ENCODE measurements at places on chromosomes 2 and 18. TPM values are rescaled to one million over a fixed set of nuclear protein-coding genes. Genes with fewer than 3 reads are reported as not detected.

The RGPD3 gene
- not detected for total RNA-seq

The HES6 gene
- total RNA-seq = 6.5 TPM

The MGAT4A gene
- 0.38 TPM for total RNA-seq

The SKOR2 gene
- not detected for total RNA-seq

The SPR gene
- total RNA-seq = 7.1 TPM

The PDE1A gene
- 1.5 TPM for total RNA-seq

The CD207 gene
- not detected for total RNA-seq

The ZSWIM2 gene
- not detected for total RNA-seq

The DAW1 gene
- not detected for total RNA-seq

The OTOF gene
- total RNA-seq = not detected

The CCDC178 gene
- not detected for total RNA-seq

The REG1A gene
- total RNA-seq = not detected

The HSPD1 gene
- 163 TPM for total RNA-seq

The HOXD13 gene
- total RNA-seq = not detected

The MYO5B gene
- total RNA-seq = not detected

The SIX3 gene
- total RNA-seq = not detected

The MEX3C gene
- 59.7 TPM for total RNA-seq

The CD8B2 gene
- not detected for total RNA-seq

The AFG3L2 gene
- 44.4 TPM for total RNA-seq

The CWC22 gene
- 20.1 TPM for total RNA-seq

The PSMA8 gene
- not detected for total RNA-seq

The SPIRE1 gene
- 47.0 TPM for total RNA-seq

The GBX2 gene
- total RNA-seq = 60.7 TPM

The ACAA2 gene
- total RNA-seq = 57.7 TPM

The SERPINB10 gene
- not detected for total RNA-seq

The COLEC12 gene
- total RNA-seq = 113 TPM

The SCN9A gene
- 6.8 TPM for total RNA-seq

The FAP gene
- 38.1 TPM for total RNA-seq

The CCDC88A gene
- 49.2 TPM for total RNA-seq

The MC5R gene
- total RNA-seq = not detected

The KIF1A gene
- total RNA-seq = 4.3 TPM

The MC2R gene
- not detected for total RNA-seq

The PXDN gene
- total RNA-seq = 488 TPM

The STPG4 gene
- total RNA-seq = 0.37 TPM

The TTC27 gene
- total RNA-seq = 15.6 TPM

The EPG5 gene
- total RNA-seq = 30.9 TPM

The ADGRF3 gene
- 0.24 TPM for total RNA-seq

The GAD1 gene
- not detected for total RNA-seq

The GNLY gene
- not detected for total RNA-seq

The TDRD15 gene
- not detected for total RNA-seq

The PTPRM gene
- 105 TPM for total RNA-seq
